Vagina (tissue), 2 donors: ENCODE measurements at places on chromosomes 1 and 21.

DNA sequence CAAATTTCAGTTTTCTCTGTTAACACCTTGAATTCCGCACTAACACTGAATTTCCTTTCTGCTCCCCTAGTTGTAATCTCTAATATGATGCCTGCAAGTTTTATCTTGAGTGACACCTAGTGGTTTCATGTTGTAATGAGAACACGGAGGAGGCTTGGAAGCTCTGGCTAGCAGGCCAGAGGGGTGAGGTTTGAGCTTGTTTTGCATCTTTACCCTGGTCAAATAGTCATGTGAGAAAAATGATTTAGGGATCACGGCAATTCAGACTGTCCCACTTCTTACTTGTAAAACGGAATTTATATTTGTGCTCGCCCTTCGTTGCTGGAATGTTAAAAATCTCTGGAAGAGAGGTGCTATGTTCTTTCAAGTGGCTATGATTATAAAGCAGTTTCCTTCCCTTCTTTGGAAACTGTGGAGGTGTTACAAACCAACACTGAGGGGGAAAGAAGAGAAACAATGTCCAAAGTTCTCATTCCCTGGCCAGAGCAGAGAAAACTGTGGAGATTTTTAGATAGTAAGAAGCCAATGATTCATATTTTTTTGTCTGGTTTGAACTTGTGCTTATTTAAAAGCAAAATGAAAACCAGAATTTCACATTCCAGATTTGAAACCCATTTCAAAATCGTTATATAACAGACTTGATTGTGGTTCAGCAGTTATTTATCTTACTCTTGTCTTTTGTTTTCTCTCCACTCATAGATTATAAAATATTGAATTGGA, 5.3 kb upstream of the MROH9 start:
- no peak for DNase-seq

GRCh38 chr1:107342316-107342715, 201.5 kb downstream of the NTNG1 start:
- no peak for DNase-seq

DNA sequence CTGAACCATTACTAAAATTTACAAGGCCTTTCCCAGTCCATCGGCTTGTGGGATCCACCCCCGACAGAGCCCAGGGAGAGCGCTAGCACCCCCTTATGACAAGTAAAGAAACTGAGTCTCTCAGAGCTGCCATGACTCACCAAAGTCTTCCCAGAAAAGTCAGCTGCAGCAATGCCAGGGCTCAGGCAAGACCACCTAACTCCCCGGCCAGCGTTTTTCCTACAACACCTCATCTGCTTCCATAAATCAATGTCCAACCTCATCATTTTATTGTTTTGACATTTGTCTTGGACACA, 15.0 kb downstream of the DHCR24 start:
- no peak for DNase-seq

DNA sequence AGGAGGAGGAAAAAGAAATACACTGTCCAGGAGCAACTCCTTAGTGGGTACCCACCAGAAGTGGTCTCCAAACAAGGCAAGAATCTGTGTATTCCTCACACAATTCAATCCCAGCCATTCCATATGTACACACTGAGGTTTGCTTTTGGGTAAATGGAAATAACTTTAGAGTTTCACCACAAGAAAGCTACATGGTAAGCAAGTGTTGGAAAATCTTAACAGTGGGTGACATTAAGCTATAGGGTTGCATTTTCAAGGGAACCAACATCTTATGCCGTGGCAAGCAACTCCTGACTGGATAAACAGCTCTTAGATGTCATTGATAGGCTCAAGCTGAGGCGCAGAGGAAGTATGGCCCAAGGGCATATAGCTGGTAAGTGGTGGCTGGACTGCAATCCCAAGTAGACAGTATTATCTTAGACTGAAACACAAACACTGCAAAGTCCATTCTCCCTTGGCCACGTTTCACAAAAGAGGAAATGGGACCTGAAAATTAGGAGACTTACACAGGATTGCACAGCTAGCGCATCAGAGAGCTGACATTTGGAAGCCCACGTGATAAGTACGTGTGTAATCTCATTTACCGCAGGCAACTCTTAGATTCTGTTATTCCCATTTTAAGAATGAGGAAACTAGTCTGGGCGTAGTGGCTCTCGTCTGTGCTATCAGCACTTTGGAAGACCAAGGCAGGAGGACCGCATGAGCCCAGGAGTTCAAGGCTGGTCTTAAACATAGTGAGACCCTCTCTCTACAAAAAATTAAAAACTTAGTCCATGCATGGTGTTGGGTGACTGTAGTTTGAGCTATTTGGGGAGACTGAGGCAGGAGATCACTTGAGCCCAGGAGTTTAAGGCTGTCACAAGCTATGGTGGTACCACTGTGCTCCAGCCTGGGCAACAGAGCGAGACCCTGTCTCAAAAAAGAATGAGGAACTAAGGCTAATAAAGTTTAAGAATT, 4.0 kb upstream of the BRWD1 start:
- no peak for DNase-seq

DNA sequence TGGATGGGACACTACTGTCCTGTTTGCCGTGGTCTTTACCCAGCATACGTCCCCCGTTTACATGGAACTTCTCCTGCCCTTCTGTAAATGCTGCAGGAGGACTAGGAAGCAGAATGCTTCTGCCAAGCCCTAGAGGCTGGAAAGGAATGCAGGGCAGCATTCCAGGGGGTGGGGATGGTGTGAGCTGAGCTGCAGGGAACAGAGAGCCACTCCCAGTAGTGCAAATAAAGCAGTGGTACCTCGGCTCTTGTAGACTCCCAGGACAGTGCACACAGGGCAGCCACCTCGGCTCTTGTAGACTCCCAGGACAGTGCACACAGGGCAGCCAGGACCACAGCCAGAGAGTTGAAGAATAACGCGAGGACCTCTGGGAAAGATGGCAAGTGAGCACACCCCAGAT, 35.4 kb downstream of the PTPRU start:
- DNase-seq = peak; percentile 76

- no peak for DNase-seq
Measured at GRCh38 chr1:115251856-115252255, 86.2 kb downstream of the NGF start.

DNA sequence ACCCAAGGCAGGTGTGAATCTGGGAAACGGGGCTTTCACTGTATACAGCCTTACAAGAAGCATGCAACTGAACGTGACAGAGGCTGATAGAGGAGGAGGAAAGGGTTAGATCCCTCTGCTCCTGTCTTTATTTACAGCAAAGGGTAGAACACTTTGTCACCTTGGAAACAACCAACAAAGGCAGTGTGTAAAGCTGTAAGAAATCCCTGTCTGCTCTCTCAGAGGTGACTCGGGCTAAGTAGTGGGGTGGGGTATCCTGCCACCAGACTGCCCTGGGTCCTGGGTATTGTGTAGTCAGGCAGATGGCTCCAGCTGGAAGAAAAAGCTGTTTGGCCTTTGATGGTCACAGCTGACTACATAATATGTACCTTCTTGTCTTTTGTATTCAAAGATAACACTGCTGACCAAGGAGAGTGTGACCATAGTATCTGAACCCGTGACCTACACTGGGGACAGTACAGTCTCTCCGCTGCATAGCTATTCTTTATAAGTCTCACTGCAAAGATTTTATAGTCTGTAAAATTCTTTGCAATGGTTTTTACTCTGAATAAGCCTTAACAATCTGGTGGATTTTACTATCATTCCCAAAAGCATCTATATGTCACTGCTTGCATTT, 22.1 kb upstream of the POU2F1 start:
- DNase-seq = no peak

GRCh38 chr21:42724226-42724920, 71.0 kb downstream of the PDE9A start:
- DNase-seq = no peak

DNA sequence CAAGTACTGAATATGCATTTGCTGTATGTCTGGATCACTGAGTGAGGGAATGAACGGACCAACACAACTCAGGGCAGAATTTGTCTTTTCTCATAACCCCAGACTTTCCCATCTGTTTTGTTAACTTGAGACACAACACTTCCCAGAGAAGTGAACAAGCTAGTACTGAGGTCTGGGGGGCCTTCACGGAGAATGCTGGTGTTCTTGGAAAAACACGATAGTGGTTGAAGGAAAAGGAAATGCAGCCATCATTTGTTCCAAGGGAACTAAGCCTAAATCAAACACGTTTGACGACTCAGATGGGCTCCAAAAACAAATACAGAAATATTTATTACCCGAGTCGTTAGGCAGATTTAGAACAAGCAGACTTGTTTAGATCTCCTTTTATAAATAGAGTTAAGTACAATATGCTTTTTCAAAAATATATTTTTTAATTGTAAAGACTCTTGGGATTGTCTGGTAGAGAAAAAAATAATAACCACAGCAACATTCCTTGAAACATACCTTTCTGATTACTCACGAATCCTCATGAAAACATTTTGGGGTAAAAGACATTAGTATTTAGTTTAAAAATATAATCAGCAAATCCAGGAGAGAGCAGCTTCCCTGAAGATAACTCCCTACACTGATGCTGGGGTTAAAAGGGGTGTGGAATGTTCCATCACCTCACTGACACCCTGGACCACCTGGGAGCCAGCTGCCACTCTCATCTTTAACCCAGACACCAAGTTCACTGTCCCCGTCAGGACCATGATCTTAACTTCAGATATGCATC, 427.7 kb upstream of the RUNX1 start:
- no peak for DNase-seq

DNA sequence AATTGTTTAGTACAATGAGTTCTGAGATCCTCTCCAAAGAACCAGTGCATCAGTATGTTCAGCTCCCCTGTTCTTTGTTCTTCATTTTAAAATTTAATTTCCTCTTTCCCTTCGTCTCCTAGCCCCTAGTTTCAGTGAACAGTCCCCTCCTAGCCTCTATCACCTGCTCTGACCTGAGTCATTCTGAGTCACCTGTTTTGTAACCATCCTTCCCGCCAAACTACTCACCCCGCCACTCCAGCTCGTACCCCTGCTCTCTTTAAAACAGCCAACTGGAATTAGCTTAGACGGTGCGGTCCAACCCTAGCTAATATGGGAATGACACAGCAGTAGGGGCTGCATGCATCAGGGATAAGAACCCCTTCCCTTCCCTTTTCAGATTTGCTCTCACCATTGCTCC, 16.8 kb upstream of the ERVH48-1 start:
- no peak for DNase-seq

- no peak for DNase-seq
Measured at GRCh38 chr1:67855961-67856360, 22.7 kb upstream of the GNG12 start.

DNA sequence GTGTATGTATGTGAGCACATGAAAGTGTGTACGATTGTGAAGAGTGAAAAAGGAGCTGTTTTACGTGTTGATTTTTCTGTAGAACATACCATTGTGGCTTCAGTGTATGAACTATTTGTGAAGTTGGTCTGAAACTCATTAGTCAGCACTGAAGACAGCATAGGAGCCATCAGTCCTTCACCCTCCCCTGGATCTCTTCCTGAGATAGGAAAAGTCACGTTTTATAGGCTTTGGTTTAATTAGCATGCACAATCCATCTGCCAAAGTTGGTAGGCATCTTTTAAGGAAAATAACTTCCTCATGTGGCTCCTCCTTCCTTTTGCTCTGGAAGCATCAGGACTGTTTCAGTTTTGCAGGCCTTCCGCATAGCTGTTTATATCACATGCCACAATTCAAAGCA, 1.4 kb upstream of the RABIF start:
- no peak for DNase-seq

DNA sequence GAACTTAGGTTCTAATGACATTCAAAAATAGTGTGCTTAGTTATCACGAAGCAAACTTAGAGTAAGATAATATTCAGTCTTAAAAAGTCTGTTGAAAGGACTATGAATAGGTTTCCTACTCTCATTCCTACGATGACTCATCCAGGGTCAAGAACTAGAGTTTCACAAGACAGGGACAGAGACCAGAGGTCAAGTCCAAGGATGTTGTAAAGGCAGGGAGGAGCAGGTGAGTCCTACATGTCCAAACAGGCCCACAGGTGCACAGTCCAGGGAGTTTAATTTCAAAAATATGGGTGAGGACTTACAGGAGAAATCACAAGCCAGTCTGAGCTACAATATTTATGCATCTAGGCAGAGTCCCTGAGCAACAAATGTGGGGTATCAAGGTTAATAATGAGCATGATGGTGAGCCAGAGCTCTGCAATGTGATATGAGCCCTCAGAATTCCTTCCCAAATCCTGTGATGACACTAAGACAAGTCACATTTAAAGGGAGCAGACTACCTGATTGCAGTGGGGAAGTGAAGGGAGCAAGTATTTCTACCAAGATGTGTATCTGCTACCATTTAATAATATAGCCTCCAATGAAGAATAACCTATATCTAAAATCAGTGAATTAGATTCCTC, 100.0 kb upstream of the NRIP1 start:
- no peak for DNase-seq

DNA sequence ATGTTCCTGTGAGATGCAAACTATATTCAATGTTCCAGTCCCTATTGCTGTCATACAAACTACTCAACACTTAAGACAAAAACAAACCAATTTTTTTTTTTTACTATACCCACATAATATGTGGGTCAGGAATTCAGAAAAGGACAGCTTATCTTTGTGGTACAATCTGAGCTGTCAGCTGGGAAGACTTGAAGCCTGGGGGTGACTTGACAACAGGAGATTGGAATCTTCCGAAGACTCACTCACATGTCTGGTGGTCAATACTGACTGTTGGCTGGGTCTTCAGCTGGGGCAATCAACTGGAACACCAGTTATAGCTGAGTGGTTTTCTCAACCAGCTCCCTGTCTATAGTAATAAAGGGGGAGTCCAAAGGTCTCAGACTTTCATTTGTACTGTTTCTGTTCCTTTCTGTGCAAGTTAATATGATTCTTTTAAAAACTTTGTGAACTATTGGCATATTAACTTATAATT, 81.7 kb upstream of the ATP1B1 start:
- DNase-seq = no peak

DNA sequence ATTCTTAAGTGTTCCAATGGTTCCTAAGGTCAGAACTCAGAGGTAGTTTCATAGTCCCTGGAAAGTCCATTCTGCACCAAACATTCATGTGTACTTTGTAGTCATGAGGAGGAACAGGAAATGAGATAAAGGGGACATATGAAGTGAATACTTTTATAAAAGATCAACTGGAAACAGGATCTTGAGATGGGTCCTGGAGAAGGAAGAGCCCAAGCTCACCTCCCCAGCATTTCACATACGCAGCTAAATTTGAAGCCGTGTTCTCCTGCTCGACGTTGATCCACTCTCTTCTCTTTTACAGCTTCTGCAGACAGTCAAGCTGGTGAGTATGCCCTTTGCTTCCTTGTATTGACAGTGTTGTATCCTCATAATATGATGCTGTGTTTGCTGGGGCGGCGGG, 429 bp downstream of the FCGR2A start:
- DNase-seq = no peak
